ENCODE measurements at places on chromosomes 6 and 20. TPM values are rescaled to one million over a fixed set of nuclear protein-coding genes. Genes with fewer than 3 reads are reported as not detected.

Gene EPHA7
- not detected for polyA plus RNA-seq

Gene SPTLC3
- 1.4 TPM for polyA plus RNA-seq

Gene OXT
- 0.70 TPM for polyA plus RNA-seq

Gene RSPO3
- 4.1 TPM for polyA plus RNA-seq

Gene MYO6
- 24.2 TPM for polyA plus RNA-seq

Gene CDK5RAP1
- 24.7 TPM for polyA plus RNA-seq

Gene WFDC5
- not detected for polyA plus RNA-seq

Gene OSER1
- polyA plus RNA-seq = 45.1 TPM

Gene GJA10
- polyA plus RNA-seq = not detected

Gene GSTA1
- polyA plus RNA-seq = 0.45 TPM
